ENCODE measurements at places on chromosomes 3 and 15.

DNA sequence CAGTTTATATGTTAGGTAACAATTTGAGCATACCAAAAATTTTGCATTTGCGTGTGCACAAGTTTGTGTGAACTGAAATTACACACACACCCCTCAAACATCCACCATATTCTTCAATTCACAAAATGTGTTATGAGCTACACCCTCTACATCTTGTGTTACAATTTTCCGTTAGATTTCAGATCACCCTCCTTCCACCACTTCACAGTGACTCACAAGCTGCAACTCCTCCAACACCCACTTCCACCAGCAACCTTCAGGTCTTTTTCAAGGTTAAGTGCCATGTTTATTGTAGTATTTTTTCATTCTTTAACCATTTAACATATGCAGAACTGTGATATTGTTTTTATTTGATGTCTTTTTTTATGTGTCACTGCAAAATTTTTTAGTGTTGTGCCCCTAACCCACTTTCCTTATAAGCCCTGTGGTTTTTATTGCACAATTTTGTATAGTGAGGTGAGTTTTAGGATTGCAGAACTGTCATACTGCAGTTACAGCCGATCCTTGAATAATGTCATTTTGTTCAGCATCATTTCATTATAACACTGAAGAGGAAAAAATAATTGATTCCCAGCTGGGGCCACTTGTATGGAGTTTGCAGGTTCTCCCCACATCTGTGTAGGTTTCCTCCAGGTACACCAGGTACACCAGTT, 148.9 kb downstream of the PLCL2 start:
- DNase-seq, result peak; percentile 40

DNA sequence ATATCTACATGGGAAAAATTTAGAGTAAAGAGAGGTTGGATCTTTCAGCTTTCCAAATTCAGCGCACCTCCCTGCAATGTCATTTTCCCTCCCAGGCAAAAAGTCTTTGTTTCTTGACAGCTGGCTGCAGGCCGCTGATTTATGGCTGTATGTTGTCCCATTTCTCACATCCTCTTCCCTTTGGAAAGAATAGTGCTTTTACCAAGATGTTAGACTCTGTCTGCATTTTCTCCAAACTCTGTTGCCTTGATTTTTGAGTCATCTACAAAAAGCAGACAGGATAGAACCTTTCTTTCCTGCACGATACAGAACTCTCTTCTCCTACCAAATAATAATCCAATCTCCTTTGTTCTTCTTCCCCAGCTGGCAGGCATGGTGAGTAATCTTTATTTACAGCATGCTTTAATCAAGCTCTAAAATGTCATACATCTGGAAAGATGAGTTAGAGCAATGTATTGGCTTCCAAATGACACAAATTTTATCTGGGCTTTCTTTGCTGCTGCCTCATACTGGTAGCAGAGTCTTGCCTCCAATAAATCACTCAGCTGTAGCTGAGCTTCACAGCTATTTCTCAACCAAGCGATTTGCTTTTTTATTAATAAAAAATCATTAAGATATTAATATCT, 101.9 kb downstream of the PIK3R4 start:
- DNase-seq, result no peak

DNA sequence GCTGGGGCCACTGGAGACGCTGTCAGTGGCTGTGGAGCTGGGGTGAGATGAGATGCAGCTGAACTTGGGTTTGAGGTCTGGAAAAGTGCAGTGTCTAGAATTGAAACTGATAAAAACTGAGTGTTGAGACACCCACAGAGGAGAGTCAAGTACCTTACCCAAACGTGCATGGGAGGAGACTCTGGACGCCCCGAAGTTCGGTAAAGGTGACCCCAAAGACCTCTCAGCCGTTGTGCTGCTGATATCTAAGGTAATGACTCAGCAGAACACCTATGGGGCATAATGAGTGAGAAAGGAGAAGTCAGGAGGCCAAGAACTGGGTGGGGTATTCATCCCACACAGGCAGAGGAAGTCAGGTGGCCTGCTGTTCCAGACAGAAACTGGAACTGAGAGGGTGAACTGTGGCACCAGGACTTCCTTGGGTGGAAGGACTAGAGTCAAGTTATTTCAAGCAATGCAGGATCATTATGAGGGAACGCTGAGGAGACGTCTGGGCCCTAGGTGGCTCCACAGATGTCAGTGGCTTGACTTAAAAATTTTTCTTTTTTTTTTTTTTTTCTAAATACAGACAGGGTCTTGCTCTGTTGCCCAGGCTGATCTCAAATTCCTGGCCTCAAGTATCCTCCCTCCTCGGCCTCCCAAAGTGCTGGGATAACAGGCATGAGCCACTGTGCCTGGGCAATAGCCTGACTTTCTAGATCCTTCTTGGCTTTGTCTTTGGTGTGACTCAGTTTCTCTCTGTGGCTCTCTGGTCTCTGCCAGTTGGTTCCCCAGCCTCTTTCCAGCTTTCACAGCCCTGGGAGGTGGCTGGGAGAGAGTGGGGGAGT, 67.6 kb upstream of the GCNT3 start:
- peak; percentile 62 for DNase-seq

GRCh38 chr15:42494998-42495360, 455 bp upstream of the SNAP23 start:
- DNase-seq, result peak; percentile 50

- DNase-seq, result no peak
Measured at GRCh38 chr3:57796261-57796660, 40.2 kb downstream of the SLMAP start.

- DNase-seq, result no peak
Measured at GRCh38 chr3:178454726-178455125, 81.5 kb upstream of the KCNMB2 start.

DNA sequence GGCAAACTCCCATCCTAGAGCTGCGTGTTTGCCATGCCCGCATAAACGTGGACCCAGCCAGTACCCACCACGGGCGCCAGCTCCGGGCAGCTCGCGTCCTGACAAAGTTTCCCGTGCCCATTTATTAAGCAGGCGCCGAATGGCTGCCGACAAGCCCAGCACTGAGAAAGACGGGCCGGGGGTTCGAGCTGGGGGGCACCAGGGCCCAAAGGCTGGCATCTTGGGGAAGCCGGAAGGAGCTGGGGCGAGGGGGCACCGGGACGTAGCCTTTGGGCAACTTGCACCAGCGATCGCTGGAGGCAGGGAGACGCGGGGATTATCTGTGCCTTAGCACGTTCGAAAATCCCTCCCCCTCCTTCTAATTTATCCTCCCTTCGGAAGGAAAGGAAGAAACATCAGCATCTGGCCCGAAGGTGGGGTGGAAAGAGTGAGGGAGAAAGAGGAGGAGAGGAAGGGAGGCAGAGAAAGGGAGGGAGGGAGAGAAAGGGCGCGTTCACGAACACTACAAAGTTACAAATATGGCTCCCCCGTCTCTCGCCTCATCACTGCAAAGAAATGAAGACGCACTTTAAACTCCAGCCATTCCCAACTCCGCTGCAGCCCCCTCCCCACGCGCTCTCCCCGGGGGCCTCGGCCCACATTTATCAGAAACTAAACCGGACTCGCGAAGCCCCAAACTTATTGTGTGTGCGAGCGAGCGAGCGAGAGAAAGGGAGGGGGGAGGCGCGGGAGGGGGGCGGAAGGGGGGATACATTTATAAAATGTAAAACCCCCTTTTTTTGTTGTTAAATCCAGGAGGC, 1.0 kb downstream of the ANP32A start:
- DNase-seq, result peak; percentile 38

DNA sequence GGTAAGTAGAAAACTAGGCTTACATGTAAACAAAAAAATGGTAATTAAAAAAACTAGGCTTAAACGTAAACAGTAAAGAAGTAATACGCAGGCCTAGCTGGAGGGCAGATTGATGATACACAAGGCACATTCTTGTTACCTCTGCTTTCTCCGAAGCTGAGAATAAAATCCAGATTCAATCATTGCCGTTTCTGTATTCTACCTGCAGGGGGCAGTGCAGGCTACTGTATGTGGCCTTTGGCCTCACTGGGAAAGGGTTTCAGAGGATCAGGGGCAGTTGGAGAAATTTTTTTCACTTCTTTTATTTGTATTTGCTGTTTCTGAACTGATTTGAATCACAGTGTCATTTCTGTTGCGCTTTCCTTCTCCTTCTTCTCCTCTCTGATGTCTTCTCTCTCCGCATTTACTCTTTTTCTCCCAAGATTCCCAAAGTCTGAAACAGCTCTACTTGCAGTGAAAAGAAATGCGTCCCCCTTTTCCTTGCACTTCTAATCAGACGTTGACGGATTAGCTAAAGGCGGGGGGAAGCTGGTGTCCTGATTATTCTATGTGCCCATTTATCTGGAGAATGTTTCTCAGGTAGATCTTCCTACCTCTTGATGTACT, 67.1 kb upstream of the MCTP2 start:
- peak; percentile 76 for DNase-seq

- no peak for DNase-seq
Measured at GRCh38 chr3:139597947-139598346, 58.4 kb upstream of the RBP1 start.

GRCh38 chr3:81451611-81452010, 309.8 kb downstream of the GBE1 start:
- DNase-seq, result no peak

- DNase-seq, result no peak
Measured at GRCh38 chr3:112598731-112599130, 36.9 kb downstream of the SLC35A5 start.

DNA sequence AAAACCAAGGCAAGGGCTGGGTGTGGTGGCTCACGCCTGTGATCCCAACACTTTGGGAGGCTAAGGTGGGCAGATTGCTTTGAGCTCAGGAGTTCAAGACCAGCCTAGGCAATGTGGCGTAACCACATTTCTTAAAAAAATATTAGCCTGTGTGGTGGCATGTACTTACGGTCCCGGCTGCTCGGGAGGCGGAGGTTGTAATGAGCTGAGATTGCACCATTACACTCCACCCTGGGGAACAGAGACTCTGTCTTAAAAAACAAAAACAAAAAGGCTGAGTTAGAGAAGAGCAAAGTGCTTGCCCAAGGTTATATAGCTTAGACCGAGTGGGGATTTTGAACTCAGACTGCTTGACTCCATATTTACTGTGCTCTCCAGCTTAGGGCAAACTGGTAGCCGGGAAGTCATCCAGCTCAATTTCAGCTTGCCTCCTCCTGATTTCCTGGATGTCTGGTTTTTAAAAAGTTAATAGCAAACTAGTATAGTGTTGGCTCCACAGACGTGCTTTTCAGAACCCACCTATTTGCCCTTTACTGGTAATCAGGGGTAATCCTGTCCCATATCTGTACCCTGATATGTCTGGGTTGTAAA, 138.9 kb downstream of the CACNA1D start:
- DNase-seq, result no peak

GRCh38 chr3:64149886-64150285, 75.4 kb downstream of the PRICKLE2 start:
- DNase-seq, result no peak

GRCh38 chr15:60128000-60128376, 123.9 kb downstream of the FOXB1 start:
- DNase-seq, result no peak

- DNase-seq, result no peak
Measured at GRCh38 chr3:35648347-35648746, 9.0 kb downstream of the ARPP21 start.

- no peak for DNase-seq
Measured at GRCh38 chr15:53512029-53512428, 247.4 kb downstream of the WDR72 start.

DNA sequence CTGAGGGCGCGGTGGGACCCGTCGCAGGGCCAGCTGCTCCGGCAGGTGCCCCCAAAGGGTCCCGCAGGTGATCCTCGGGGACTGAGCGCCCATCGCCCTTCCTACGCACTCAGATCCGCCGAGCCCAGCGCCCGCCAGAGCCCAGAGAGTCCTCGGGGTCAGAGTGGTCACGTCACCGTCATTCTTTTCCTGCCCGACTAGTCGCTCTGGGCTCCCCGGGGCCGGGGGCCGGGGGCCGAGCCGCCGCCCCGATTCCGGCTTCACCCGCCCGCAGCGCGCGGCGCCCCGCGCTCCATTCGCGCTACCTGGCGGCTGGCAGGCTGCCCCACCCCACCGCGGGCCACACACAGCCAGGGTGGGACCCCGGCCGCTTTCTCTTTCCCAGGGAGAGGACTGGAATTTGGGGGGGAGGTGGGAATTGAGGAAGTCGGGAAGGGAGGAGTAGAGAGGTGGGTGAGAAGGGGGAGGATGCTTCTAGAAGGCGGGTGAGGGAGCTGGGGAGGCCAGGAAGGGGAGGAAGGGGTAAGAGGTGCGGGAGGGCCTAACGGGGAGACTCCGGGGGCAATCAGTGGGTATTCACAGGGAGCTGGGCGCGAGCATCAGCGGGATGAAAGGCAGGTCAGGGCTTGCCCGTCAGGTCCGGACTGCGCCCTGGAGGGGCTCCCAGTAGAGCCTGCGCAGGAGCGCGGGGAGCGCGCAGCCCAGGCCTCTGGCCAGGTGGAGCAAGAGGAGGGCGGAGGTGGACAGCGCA, 36.1 kb upstream of the EPHB3 start:
- peak; percentile 10 for DNase-seq

DNA sequence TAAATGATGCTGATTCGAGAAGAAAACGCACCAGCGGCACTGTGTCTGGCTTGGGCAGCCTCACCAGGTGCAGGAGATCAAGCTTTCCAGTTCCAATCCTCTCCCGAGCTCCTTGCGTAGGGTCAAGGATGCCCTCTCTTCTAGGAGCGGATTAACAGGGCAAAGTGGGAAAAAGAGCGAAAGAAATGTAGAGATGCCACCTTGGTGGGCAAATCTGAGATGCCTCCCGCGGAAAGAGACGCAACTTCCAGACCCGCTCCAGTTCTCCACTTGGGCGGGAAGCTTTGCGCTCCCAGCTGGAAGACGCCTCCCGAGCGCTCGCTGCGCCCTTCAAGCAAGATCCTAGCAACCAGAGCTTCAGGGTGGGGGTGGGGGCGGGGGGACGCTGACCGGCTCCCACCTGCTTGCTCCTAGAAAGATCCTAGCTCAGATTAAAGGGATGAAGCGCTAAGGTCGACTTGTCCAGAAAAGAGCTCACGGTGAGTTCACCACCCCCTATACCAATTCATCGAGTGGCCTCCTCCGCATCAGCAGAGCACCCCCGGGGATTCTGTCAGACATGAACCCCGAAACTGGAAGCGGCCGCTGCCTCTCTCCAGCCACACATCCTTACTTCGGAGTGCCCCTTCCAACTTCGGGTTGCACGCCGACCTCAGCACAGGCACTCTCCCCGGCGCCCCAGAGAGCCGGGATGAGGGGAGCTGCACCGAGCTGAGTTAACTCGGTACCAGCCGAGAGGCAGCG, 769 bp downstream of the TAFA4 start:
- no peak for DNase-seq

- DNase-seq, result no peak
Measured at GRCh38 chr3:64634417-64634816, 53.4 kb downstream of the ADAMTS9 start.

GRCh38 chr3:149609595-149609994, 48.2 kb downstream of the WWTR1 start:
- DNase-seq, result no peak

- DNase-seq, result no peak
Measured at GRCh38 chr3:184795522-184796190, 16.3 kb upstream of the VPS8 start.

- peak; percentile 39 for DNase-seq
Measured at GRCh38 chr15:74453925-74454763, 6.8 kb downstream of the UBL7 start.

DNA sequence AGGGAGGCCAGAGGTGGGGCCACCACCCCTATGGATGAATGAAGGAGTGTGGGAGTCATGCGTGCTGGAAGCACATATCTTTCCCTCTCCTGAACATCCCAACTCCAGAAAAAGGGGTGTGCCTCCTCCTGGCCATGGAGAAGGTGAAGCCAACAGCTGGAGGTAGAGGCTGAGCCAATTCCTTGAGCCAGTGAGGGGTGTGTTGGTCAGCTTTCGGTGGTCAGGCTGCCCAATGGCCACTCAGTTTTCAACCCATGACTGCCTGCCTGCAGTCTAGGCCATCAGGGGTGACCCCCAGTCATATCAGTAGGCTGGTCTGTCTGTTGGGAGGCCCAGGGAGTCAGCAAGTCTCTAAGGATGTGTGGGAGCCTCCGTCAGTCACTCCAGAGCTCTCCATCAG, 13.6 kb downstream of the PTH1R start:
- DNase-seq, result no peak
